ENCODE measurements at places on chromosomes 2 and 18.

DNA sequence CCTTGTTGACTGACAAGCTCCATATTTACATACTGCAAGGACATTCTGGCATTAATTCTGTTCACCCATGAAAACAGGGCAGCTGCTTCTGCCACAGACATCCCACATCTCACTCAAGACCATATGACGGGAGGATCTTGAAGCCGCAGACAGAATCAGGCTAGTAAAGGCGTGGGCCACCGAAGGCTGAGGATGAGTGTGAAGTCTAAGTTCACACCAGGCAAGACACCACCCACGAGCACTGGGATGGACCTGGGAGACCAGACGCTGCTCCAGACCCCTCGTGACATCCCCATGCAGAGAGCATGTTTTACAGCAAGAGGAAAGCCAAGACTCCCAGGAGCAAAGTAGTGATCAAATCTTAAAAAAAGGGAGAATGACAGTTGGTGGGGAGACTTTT lies 3.2 kb downstream of the FHL2 start:
- DNase-seq, result no peak

- DNase-seq, result no peak
Observed at GRCh38 chr2:58957188-58957840, 716.2 kb upstream of the FANCL start.

DNA sequence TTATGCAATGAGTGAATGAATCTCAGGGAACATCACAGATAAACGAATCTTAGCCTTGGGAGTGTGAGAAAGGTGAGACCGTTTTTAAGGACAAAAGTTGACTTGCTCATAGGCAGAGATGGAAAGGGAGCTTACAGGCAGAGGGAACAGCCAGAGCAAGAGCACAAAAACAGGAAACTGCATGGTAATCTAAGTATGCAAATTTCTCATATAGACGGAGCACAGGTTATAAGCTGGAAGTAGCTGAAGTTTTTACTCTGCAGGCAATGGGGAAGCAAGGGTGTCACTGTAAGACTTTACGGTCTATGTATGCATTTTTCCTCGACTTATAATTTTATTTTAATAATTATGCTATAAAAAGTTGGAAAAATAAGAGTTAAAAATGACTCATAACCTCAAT lies 44.8 kb upstream of the STRN start:
- DNase-seq, result no peak

DNA sequence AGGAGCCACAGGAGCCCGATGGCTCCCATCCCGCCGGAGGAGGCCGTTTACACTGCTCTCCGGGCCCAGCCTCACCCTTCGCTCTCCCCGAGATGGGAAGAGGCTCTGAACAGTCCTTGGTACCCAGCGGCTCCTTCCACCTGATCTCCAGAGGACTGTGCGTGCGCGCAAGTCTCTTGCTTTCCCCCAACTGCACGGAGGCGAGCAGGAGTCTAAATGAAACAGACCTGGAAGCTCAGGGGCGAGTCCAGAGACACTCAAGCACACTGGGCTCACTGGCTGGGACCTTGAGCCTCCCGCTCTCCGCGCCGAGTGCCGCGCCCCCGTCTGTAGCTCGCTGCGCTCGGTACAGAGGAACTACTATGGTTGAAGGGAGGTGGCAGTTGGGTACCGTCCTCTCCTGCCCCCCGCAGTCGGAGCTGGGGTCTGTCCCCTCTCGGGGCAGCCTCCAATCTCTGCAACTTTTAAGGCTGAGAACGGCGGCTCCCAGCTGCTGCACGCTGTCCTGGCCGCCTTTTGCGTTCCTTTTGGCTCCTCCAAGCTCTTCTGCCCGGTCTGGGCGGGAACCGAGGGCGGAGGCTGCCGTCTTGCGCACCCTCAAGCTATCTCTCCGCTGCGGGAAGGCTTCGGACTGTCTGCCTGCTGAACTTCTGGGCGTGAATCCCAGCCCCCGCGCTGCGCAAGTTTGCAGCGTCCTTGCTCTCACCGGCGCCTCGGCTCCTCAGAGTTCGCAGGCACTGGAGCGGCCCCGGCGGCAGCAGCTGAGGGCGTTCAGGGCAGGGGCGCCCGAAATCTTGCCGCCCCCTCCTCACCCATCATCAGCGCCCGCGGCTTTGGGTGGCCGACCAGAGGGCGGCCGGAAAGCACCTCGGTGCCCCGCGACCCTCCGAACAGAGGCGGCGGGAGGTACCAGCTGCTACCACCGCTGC lies 491 bp downstream of the ALK start:
- no peak for DNase-seq

DNA sequence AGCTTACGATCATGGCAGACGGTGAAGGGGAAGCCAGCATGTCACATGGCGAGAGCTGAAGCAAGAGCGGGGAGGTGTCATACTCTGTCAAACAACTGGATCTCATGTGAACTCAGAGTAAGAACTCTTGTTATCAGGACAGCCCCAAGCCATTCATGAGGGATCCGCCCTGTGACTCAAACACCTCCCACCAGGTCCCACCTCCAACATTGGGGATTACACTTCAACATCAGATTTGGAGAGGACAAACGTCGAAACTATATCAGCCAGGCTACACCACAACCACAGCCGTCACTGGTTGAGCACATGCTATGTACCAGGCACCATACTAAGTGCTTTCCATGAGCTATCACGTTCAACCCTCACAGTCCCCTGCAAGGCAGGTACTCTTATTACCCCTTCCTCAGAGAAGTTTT lies 293.8 kb downstream of the PRKCE start:
- DNase-seq, result no peak

- DNase-seq, result no peak
Observed at GRCh38 chr2:112483831-112484230, 1.9 kb downstream of the TTL start.

DNA sequence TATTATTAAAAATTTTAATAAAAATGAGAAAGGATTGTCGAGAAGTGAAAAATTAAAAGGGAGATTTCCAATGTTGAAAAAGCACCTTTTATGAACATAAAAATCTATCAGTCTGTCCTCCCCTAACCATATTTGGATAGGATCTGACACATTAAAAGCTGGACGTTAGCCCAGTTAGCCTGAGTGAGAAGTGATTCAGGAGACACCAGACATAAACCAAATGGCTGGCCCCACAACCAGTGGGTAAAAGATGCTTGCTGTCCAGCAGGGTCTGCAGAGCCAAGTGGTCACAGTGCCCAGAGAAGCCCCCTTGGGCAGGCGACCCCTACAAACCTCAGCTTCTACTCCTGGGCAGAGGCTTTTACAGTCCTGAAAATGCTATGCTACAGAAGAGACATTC lies 253.8 kb upstream of the LYPD1 start:
- DNase-seq, result no peak

DNA sequence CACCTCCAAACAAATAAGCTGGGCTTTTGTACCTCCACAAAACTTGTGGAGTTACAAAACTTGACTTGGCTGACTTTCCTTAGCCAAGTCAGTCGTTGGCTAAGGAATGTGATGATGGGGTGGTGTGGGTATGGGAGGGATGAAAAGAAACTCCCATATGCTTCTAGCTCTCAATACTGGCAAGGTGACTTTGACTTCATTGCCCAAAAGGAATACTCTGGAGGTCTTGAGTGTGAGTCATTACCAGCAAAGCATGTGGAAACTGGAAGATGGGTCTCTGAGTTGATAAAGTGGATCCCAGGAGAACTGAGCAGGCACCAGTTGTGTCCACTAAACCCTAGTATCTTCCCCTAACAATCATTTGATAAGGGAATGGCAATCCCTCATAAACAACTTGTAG lies 226.7 kb downstream of the GULP1 start:
- peak; percentile 19 for DNase-seq

DNA sequence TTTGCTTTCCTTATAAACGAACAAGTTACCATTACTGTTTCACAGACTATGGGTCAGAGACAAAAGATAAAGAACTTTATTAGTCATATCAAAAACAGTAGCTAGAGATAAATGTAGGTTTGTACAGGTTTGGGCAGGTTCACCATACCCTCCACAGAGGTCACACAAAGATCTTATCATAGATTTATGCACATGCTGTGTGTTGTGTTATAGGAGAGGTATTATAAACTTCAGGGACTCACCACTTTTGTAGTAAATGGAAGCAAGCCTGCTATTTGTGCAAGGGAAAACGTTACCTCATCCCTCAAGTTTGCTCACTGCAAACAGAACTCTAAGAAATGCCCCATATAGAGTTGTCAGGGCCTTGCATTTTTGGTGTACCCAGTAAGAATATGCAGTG lies 584.5 kb upstream of the LRRTM1 start:
- DNase-seq, result no peak

- DNase-seq, result no peak
Observed at GRCh38 chr2:209367075-209367747, 56.6 kb upstream of the MAP2 start.

- no peak for DNase-seq
Observed at GRCh38 chr2:11008773-11009172, 97.0 kb downstream of the KCNF1 start.

- DNase-seq, result no peak
Observed at GRCh38 chr2:182377467-182377866, 49.4 kb downstream of the PDE1A start.

DNA sequence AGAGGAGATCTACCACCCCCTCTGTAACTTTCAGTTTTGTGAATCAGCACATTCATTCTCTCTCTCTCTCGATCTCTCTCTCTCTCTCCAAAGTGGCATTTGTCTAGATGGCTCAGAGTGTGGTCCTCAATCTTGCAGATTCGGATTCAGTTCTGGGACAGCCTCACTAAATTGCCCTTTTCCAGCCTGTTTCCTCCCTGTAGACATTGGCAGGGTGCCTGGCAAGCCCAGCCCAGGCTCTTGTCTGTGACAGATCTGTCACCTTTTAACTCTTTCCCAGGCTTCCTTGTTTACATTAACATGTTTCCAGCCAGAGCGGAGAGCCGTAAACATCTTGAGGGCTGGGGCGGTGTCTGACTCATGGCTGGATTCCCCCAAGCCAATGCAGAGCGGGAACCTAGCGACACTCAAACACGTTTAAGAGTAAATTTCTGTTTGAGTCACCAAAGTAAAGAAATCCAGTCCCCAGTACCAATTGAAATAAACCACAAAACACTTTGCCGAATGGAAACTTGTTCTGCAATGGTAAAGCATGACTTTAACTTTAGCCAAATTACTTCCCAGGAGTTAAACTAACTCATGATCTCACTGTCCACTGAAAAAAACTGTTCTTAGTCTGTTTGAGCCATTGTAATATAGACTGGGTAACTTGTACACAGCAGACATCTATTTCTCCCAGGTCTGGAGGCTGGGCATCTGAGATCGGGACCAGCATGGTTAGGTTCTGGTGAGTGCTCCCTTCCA lies 6.6 kb upstream of the CYP27C1 start:
- no peak for DNase-seq

DNA sequence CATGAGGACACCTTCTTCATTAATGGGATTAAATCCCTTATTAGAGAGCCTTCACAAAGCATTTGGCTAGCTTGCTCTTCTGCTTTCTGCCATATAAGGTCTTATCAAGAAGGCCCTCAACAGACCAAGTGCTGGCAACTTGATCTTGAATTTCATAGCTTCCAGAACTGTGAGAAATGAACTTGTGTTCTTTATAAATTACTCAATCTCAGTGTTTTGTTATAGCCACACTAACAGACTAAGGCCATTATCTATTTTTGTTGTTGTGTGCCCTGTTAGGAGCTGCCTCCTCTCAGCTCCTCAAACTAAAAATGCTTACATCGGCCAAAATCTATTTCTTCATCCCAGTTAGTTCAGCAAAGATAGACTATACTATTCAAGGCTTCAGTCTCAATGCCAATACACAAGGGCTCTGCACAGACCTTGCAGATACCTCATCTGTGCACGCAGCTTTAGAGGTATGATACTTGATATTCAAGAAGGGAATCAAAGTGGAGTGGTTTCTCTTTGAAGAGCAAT lies 182.9 kb downstream of the GPD2 start:
- DNase-seq, result no peak

- DNase-seq, result peak; percentile 78
Observed at GRCh38 chr2:70596293-70596692, 42.7 kb upstream of the TGFA start.

DNA sequence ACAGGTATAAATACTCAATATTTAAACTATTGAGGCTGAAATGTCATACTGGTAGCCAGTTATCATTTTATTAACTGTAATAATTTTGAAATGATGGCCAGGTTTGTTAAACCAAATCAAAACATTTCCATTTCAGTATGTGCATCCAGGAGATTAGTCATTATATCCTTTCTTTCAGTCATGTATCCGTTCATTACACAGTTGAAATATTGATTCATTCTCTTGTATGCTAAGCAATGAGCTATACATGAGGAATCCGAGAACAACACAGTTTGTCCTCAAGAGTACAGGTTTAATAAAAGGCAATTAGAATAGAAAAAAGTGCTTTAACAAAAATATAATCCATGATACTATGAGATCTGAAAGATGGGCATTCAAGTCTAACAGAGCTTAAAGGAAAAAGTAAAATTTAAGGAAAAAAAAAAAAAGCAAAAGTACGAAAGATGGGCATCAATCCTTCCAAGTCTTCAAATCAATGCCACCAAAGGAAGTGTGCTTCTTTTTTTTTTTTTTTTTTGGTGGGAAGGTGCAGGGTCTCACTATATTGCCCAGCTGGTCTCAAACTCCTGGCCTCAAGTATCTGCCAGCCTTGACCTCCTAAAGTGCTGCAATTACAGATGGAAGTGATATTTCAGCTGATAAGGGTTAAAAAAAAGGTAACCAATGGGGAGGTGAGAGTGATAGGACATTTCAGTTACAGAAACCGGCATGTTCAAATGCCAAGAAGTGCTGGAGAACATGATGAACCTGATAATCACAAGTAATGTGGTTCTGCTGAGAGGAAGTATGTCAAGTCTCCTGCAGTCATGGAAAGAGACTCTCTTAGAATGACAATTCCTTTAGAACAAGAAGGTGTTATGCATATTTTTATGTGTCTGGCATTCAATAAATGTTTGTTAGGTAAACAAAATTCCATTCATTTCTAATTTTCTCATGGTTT lies 35.8 kb downstream of the PUM2 start:
- DNase-seq, result no peak

GRCh38 chr2:213175673-213176247 lies 24.3 kb upstream of the IKZF2 start:
- no peak for DNase-seq

DNA sequence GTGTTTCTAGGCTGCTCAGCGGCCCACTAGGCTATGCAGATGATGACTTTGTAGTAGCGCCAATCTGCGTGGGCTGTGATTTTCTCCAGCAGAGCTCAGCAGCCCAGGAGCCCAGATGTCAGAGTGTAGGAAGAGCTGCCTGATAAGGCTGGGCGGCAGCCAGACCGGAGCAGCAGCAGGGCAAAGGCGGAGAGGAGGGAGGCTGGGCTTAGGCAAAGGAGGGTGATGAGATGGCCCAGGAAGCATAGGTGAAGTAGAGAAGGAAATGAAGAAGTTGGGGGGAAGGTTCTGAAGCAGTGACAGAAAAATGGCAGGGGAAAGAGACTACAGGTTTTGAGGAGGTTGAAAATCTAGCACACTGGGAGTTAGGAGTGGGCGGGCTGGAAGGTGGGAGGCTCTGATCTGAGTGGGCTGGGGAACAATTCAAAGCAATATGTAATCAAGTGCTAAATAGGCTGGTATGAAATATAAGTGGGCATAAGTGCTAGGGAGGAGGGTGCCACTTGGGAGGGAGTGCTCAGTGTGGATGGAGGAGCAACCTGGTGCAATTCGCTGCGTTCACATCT lies 50.6 kb upstream of the STPG4 start:
- DNase-seq, result no peak
